Fibroblast of skin of right quadriceps (primary cell): ENCODE measurements at places on chromosomes 6 and 20.

DNA sequence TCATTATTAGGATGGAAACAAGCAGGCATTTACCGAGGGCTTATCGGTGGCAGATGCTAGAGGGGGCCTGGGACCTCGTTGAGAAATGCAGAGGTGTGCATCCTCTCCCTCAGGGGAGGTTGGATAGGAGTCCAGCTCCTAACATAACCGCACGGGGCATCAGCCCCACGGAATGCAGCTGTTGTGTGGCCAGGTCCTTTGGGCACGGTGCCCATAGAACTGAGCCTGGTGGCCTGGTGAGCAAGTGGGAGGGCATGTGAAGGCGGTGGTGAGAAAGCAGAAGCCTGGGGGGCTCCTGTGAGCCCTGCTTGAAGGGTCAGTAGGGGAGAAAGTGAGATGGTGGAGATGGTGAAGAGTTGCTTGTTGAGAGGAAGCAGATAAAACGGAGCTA is 143.7 kb downstream of the CDH26 start:
- DNase-seq, result no peak

GRCh38 chr6:105797286-105797979 is 288.7 kb upstream of the PRDM1 start:
- no peak for DNase-seq

DNA sequence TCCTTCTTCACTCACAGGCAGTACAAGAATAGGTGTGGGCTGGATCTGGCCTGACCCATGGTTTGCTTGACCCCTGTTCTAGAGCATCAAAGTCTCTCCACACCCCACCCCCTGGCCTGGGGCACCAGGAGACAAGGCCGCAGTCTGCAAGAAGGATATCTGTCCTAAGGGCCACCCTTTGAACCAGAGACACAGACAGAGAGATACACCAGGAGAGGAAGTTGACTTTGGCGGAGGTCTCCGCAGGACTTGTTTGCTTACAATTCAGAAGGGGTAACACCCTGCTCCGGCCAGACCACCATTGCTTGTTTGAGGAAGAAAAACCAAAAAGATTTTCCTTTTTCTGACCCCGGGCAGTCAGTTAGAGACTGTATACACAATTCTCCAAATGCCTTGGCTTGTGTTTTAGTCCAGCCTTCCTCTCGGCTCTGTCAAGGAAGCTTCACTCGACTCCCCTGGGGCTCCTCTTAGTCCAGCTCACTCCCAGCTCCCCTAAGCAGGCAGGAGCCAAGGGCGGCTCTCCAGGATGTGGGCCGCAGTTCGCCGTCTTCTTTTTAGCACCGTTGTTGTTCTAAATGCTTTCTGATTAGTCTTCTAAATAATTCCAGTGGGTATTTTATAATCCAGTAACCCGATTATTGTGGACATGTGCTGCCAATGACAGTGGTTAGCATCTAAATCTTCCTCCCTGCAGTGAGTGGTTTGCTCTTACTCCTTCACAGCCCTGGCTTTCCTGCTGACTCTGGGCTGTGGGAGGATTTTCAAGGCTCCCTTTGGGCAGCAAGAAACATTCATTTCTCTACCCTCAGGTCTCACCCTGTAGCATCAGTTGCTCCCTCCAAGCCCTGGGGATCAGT is 58.6 kb upstream of the MRPS10 start:
- DNase-seq, result no peak

GRCh38 chr6:95576218-95576997 is 927 bp upstream of the MANEA start:
- DNase-seq, result peak; percentile 5

GRCh38 chr20:24438331-24438730 is 31.1 kb upstream of the SYNDIG1 start:
- DNase-seq, result no peak

DNA sequence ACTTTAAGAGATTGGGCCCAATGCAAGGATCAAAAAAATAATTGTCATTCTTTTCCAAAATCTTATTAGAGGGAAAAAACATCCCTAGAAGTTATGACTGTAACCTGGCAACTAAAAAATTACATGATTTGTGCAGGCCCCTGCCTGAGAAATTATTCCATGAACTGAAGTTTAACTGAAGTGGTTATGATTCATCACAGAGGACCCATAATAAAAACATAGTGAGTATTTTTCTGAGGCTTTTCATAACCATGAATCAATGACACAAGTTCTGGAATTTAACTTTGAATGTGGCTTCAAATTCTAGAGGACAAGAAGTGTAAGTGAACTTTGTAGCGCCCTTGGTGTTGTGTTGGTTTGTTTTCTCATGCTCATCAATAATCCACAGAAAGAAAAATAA is 31.1 kb upstream of the CARMIL1 start:
- DNase-seq, result peak; percentile 84

- DNase-seq, result no peak
Observed at GRCh38 chr6:40825102-40825501, 213.9 kb downstream of the UNC5CL start.

DNA sequence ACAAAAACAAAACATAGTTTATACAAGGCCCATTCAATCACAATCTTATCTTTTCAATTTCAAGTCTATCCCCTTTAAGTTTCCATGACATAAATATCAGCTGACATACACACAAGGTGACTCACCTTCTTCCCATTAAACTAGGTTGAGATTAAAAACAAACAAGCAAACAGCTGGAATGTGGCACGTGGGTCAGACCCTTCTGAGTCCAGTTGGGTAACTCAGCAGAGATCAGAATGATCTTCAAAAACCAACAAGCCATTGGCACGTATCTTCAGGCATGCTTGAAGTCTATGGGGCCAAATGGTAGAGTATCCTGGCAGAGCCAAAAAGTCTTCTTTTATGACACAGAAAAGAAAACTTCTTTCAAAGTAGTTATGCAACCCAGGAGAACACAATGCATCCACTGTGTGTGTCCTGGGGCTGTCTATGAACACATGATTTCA is 603.5 kb upstream of the CITED2 start:
- DNase-seq, result peak; percentile 47

- no peak for DNase-seq
Observed at GRCh38 chr20:53170196-53170595, 198.0 kb downstream of the TSHZ2 start.

- DNase-seq, result no peak
Observed at GRCh38 chr6:65126667-65127066, 580.4 kb downstream of the EYS start.

- DNase-seq, result peak; percentile 13
Observed at GRCh38 chr6:105428342-105428957, 25.6 kb upstream of the PREP start.

GRCh38 chr6:123089226-123089625 is 93.2 kb downstream of the CLVS2 start:
- DNase-seq, result no peak

DNA sequence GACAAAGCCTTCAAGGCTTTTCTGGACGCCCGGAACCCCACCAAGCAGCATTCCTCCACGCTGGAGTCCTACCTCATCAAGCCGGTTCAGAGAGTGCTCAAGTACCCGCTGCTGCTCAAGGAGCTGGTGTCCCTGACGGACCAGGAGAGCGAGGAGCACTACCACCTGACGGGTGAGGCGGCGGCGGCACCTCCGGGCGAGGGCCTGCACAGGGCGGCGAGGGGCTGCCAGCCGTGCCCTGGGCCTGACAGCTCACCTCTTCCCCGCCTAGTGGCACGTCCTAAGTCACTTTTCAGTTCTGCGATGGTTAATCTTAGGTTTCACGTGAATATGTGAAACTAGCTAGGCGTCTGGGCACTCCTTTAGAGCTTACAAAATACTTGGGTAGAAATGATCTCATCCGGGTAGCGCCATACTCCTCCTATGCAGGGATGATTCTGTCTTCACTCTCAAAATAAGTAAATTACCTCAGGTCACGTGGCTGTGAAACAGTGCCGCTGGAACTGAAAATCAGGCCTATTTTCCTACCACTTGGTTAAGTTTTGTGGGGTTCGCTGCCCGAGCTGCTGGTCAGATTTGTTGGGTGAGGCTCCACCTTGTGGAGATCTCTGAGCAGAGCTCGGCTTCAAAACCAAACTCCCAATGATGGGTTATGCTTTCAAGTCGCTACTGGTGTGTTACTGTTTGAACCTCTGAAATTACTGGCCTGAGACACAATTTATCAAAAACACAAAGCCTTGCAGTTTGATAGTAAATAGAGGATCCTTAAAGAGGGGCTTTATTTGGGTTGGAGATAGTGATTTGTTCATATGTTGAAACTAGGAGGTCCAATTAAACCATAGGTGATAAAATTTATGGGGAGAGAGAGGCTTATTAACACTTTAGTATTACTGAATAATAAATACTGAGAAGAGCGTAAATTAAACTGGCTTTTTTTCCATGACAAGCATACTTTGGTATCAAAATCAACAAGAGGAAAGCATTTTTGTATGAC is 15.5 kb upstream of the CLDN20 start:
- peak; percentile 63 for DNase-seq

GRCh38 chr20:24960302-24960801 is 11.3 kb downstream of the CST7 start:
- DNase-seq, result no peak

- DNase-seq, result no peak
Observed at GRCh38 chr6:167807756-167808155, 19.0 kb upstream of the AFDN start.

- peak; percentile 16 for DNase-seq
Observed at GRCh38 chr6:16969699-16970655, 131.9 kb upstream of the STMND1 start.

GRCh38 chr6:159042003-159042825 is 2.6 kb downstream of the TAGAP start:
- DNase-seq, result peak; percentile 32

GRCh38 chr20:62791301-62792181 is 4.7 kb upstream of the MRGBP start:
- peak; percentile 90 for DNase-seq

DNA sequence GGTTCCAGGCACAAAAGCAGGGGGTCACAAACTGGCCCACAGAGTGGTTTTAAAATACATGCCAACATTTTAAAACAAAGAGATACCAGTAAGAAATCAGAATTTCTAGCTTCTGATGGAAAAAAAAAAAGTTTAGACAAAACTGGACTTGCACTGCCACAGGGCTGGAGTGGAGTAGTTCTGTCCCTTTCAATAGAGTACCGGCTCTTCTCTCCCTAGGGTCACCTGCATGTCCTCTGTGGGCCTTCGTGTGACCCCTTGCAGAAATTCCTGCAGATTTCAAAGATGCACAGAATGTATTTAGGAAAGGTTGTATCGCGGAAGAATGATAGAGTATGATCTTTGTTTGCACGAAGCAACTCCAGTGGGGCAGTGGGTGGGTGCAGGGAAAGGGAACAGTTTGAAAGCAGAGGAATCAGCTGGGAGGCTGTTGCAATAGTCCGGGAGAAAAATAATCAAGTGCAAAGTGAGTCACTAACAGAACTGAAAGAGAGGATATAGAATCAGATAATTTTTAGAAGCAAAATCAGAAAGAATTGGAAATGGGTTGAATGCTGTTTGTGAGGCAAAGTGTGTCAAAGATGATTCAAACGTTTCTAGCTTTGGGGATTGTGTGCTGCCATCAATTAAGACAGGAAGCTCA is 97.3 kb upstream of the STXBP5 start:
- DNase-seq, result peak; percentile 46

- peak; percentile 81 for DNase-seq
Observed at GRCh38 chr6:17865798-17866725, 121.4 kb downstream of the KIF13A start.

DNA sequence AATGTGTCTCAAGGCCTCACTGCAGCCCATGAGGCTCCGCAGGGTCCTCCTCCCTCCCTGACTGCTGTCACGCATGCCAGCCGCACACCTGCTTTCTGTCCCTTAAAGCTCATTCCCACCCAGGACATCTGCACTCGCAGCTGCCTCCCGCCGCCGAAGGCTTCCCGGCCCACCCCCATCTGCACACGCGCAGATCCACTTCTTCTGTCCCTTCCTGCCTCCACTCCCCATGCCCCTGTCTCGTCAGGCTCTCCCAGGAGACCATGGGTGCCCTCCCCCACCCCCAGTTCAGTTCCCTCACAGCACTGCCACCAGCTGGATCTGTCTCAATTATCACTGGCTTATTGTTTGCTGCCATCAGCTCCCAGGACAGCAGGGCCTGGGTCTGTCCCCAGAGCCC is 63.0 kb downstream of the RIPOR3 start:
- no peak for DNase-seq

DNA sequence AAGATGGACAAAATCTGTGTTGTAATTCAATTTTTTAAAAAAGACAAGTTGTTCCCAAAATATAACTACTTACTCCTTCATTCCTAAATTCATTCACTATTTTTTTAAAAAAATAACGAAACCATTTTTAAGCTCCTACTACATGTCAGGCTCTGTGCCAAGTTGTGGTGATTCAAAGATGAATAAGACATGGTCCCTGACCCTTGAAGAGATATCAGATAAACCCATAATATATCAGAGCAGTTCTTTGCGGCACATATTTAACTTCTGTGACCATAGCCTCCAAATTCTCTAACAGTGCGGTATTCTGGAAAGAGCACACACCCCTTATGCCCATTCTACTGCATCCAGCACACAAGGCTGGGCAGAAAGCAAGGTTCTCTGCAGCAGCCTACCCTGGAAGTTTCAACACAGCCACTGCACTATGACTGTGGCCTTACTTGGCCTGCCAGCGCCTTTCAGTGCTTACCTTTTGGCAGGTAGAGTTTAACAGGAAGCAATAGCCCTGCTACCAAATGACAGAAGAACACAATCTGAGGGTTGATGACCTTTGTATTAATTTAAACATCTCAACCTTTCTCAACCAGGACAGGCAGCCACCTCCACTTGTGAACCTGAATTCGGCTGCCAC is 406.5 kb downstream of the BTBD9 start:
- peak; percentile 45 for DNase-seq

DNA sequence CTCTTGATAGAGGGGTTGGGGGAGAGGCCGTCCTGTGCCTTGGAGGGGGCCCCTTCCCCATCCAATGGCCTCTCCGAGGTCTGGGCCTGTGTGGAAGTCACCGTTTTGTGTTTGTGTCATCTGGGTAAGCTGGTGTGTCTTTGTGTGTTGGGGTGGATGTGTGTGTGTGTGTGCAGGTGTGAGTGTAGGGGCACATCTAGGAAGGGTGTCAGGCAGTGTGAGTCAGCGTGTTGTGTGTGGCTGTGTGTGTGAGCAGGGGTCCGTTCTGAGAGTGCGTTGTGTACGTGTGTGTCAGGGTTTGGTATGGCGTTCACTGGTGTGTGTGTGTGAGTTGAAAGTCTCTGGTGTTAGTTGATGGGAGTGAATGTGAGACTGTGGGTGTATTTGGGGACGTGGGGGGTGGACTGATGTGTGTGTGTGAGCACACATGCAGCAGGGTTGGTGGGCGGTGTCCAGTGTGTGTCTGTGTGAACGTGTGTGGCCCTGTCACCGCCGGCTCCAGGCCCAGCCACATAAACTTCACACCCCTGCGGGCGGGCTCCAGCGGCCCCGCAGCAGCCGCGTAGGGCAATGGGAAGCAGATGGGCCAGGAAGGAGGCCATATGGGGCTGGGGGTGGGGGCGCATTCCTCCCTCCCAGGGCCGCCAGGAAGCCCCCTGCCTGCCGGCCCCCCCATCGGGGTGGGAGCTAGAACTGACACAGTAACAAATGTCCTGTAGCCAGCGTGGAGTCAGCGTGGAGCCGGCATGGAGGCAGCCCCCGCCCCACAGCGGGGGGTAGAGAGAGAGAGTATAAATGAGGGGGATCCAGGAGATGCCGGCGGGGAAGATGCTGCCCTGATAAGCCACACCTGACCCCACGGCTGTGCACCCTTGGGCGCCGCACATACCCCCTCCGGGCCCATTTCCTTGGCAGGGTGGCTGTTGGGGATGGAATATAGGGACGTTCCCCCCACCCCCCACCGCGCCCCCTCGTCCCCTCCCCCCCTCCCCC is 32.1 kb downstream of the SNAI1 start:
- peak; percentile 69 for DNase-seq
